Islet precursor cell (in vitro differentiated cells): ENCODE measurements at places on chromosomes 2 and 18.
A peak's percentile ranks its signal among the peaks of the same experiment; 100 is the strongest.

- DNase-seq, result peak; percentile 62
Measured at GRCh38 chr18:3441290-3441689, 8.7 kb upstream of the TGIF1 start.

GRCh38 chr18:55552526-55553189 lies 35.3 kb downstream of the TCF4 start:
- no peak for DNase-seq

- DNase-seq, result no peak
Measured at GRCh38 chr2:134173338-134174016, 80.4 kb upstream of the MGAT5 start.

- DNase-seq, result peak; percentile 65
Measured at GRCh38 chr2:38602136-38602731, 494 bp downstream of the HNRNPLL start.

- DNase-seq, result peak; percentile 59
Measured at GRCh38 chr18:2529154-2529553, 42.2 kb downstream of the METTL4 start.

GRCh38 chr2:145715601-145716000 lies 1195.7 kb upstream of the ZEB2 start:
- no peak for DNase-seq

- no peak for DNase-seq
Measured at GRCh38 chr2:237514474-237515130, 27.6 kb downstream of the MLPH start.

DNA sequence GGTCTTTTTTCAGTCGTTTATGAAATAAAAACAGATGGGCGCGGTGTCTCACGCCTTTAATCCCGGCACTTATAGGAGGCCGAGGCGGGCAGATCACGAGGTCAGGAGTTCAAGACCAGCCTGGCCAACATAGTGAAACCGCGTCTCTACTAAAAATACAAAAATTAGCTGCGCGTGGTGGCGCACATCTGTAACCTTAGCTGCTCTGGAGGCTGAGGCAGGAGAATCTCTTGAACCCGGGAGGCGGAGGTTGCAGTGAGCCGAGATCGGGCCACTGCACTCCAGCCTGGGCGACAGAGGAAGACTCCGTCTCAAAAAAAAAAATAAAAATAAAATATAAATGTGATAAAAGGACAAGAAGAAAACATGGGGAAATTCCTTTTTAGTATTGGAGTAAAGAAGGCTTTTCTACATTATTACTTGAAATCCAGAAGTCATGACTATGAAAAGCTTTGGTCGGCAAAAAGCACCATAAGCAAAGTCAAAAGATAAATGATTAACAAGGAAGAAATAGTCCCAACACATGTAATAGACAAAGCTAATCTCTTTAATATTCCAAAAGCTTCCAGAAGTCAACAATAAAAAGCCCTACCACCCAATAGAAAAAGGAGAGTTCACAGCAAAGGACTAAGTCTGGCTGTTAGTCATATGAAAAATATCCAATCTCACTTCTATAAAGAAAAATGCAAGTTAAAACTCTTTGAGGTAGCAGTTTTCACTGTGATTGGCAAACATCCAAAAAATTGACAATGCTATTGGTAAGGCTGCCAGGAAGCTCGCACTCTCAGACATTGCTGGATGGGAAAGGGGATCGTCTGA lies 1.4 kb upstream of the FAM168B start:
- DNase-seq, result no peak

DNA sequence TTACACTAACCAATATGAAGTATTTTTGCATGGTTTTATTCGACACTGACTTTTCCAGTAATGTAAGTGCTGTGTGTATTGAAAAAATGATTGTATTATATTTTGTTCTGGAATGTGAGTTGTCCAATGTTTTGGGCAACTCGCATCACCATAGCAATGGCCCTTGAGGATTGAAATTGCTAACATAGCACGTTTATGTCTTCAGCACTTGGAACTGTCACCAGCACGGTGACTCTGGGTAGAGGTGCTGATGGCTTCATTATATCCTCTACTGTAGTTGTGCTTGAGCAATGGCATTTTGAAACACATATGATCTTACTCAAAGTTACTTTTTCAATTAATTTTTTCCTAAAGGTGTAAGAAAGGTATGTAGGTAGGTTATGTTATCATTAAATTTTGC lies 271.5 kb downstream of the ACTR3 start:
- DNase-seq, result no peak

- DNase-seq, result peak; percentile 79
Measured at GRCh38 chr2:30252723-30253701, 21.7 kb downstream of the LBH start.

DNA sequence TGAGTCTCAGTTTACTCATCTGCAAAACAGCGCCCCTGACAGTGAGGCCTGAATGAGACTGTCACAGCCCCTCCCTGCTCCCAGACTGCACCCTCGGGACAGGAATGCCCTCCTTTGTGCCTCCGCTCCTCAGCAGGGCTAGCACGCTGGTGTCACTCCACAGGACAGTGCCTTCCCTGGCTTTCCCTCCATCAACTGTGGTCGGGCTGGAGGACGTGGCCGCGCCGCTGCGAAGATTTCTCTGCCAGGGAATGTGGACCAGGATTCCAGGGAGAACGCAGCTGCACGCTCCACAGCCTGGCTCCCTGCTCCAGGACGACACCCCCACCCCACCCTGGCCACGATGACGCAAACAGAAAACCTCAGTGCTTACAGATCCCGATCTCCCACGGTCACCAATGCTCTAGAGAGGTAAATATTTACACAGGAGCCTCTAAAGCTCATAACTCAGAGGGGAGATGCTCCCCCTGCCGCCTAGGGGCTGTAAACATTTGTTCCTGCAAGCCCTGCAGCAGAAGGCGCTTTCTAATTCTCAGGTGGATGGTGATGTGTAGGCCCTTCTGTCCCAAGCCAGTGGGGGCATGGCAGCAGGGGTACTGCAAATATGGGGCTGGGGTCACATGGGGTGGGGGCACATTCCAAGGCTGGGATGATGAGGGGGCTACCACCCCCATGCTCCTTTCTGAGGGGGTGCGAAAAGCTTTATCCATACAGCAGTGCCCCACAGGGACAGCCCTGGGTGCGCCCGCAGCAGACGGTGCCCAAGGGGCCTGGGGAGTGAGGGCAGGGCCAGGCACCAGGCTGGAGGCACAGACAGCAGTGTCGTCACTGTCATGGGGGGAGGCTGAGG lies 12.4 kb downstream of the HS6ST1 start:
- no peak for DNase-seq

- DNase-seq, result no peak
Measured at GRCh38 chr2:192578780-192579179, 384.0 kb upstream of the TMEFF2 start.

DNA sequence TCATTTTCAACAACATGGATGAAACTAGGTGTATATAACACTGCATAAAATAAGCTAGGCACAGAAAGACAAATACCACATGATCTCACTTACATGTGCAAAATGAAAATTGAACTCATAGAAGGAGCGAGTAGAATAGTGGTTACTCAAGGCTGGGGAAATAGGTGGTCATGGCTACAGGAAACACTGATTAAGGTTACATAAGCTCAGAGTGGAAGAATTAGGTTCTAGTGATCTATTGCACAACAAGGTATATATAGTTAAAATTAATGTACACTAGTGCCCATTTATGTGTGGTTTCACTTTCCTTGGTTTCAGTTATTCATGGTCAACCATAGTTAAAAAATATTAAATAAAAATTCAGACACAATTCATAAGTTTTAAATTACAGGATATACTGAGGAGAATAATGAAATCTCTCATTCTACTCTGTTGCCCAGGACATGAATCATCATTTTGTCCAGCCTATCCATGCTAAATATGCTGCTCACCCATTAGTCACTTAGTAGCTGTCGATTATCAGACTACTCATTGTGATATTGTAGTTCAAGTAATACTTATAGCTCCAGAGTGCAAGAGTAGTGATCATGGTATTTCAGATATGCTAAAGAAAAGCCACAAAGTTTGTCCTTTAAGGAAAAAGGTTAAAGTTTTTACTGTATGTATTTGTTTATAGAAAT lies 1530.9 kb upstream of the LRRTM1 start:
- no peak for DNase-seq

GRCh38 chr2:136141510-136142149 lies 23.7 kb upstream of the CXCR4 start:
- peak; percentile 10 for DNase-seq

- no peak for DNase-seq
Measured at GRCh38 chr2:74017223-74017622, 32.5 kb downstream of the TET3 start.

- DNase-seq, result no peak
Measured at GRCh38 chr18:407626-408224, 92.8 kb downstream of the COLEC12 start.

DNA sequence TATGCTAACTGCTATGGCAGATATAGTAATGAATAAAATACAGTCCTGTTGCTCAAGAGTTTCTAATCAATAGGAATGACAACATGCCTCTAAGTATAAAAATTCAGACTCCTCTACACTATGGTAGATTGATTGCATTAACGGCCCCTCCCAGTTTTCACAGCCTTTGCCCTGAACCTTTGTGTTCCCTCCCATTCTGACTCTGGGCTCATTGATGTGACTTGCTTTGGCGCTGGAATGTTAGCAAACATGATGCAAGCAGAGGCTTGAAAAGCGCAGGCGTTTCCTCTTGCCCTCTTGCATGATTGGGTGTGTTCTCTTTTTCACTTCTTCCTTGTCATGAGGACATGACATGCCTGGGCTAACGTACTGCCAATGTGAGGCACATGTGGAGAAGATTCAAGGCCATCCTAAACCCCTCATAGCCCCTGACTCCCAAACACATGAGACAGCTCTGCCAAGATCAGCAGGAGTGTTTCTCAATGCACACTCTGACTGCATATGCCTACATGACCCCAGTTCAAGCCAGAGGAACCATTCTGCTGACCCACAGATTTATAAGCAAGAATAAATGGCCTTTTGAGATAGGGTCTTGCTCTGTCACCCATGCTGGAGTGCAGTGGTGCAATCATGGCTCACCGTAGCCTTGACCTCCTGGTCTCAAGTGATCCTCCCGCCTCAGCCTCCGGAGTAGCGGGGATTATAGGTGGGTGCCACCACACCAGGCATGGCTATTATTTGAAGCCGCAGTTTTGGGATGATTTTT lies 49.7 kb upstream of the CD28 start:
- DNase-seq, result no peak

- DNase-seq, result peak; percentile 15
Measured at GRCh38 chr18:11154368-11154989, 5.1 kb upstream of the PIEZO2 start.

DNA sequence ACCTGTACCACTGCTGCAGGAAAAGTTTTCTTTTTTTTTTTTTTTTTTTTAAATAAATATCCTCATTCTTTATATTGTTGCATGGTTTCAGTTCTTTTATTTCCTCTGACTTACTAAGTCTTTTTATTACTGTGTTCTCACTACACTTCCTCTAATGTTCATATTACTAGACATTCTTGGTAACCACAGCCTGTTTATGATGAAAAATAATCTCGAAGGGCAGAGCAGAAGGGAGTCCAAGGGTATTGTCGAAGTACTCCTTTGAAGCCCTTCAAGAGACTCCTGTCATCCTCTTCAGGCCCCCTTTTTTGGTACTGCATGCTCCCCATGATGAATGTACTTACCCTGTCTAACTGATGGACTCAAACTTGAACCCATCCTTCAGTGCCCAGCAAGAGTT lies 61.2 kb downstream of the RND3 start:
- no peak for DNase-seq

DNA sequence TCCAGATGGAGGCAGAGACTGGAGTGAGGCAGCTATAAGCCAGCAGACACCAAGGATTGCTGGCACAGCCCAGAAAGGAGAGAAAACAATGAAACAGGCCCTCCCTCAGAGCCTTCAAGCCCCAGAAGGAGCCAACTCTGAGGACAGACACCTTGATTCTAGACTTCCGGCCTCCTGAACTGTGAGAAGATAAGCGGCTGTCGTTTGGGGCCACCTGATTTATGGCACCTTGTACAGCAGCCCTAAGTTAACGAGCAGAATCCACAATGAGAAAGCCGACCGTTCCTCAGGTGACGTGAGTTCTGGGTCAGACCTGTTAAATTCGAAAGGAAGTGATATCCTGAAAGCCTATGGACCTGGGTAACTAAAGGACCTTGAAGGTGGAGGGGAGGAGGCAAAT lies 7.3 kb upstream of the CNDP2 start:
- no peak for DNase-seq

DNA sequence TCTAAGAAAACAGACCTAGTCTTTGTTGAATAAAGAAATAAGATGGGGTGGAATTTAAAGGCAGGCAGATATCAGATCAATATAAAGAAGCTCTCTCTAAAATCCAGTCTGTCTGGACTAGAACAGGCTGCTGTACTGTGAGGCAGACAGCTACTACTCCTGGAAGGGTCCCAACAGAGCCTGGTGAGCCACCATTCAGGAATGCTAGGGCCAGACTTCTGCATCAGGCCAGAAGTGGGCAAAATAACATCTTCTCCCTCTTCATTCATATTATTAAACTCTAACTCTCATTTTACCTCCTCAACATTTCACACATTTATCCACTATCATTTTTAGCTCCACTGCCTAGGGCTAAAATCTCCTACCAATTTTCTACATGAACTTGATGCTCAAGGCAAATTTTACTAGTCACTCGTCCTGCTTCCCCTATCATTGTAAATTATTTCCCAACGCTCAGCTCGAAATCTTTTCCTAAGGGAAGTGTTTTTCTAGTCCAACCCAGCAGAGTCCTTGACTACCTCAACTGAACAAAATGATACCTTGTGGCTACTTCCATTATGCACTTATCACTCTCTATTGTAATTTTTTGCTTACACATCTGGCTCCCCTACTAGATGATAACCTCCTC lies 45.2 kb upstream of the GLS start:
- peak; percentile 87 for DNase-seq

DNA sequence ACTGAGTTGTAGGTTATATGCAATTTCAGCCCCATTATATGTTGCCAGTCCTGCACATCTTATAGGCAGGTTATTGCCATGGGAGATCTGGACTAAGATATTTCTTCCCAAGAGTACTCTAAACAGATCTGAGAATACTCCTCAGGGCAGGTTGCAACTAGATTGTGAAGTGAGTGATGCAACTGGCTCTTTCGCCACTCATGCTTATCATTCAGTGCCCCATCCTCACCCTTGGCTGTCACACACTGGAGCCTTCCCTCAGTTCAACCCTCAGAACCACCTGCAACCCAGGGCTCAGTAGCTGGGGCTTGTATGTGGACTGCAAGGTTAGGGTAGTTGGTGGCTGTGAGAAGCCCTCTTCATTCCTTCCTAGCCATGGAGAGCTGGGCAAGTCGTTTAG lies 14.1 kb downstream of the MERTK start:
- peak; percentile 50 for DNase-seq
